ENCODE measurements at places on chromosomes 2 and 18.

GRCh38 chr2:174789001-174789400 lies 24.7 kb upstream of the CHRNA1 start:
- no peak for DNase-seq

- no peak for DNase-seq
These were observed 24.4 kb upstream of the TMEM182 start for GRCh38 chr2:102737431-102737830.

DNA sequence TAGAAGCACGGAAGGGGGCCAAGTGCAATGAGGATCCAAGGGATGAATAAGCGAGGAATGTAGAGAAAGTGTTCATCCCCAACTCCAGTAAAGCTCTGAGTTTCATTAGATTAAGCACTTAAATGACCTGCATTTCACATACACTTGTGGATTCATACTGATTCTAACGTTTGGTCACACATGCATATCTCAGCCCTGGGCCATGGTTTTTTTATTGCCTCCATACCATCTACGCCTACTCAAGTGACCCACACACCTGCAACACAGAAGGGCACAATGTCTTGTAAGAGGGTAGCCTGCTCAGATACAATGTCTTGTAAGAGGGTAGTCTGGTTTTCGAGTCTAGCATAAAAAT lies 566 bp upstream of the MRPS5 start:
- DNase-seq: no peak

GRCh38 chr2:28387082-28387960 lies 5.3 kb upstream of the FOSL2 start:
- DNase-seq: peak; percentile 64

GRCh38 chr2:171260471-171261424 lies 100.1 kb upstream of the TLK1 start:
- DNase-seq: no peak

DNA sequence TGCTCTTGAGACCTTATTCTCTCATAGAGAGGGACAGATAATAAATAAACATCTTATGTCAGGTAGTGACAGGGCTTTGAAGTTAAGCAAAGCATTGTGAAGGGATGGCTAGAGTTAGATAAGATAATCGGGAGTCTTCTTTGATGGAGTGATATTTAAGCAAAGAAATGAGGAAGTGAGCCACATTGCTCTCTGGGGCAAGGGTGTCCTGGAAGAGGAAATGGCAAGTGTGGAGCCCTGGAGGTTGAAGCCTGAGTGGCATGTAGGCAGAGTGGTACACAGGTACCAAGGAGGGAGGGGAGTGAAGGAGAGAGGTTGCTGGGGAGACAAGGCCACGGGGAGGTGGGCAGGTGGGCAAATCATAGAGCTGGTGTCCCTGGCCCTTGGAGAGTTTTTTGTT lies 110.2 kb downstream of the CTAGE1 start:
- no peak for DNase-seq

GRCh38 chr2:172993139-172993538 lies 82.5 kb upstream of the MAP3K20 start:
- no peak for DNase-seq

DNA sequence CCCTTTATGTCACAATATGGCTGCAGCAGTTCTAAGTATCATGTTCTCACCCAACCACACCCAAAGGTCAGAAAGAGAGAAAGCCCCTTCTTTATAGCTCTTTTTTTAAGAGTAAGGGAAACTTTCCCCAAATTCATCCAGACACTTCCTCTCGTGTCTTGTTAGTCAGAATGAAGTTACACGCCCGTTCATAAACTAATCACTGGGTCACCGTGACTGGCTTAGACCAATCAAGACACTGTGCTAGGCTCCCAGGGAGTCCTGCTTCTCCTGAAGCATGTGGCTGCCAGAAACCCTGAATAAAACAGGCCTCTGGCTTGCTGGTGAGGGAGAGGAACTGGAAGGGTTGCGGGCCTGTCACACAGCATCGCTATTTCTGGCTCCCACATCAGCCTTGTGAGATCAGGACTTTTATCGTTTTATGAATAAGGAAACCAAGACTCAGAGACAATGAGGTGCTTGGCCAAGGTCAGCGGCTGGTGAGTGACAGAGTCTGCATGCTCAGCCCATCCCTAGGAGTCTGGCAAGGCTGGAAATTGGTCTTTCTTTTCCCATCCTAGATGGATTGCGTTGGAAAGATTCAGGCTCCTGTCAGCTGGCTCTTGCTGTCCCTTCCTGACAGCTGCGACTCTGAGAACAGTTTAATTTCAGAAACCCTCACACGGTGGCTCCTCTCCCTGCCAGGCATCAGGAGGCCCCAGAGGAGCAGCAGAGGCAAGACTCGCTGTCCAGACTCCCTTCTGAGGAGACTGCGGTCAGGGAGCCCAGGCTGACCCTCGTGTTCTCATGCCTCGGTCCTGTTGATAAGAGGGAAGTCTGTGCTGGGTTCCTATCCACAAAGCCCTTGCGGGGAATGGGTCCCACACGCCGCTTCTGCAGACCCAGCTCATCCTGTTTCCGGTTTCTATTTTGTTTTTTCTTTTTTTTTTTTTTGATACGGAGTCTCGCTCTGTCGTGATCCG lies 104.5 kb upstream of the TAF1B start:
- DNase-seq: no peak

GRCh38 chr2:161825429-161825828 lies 201.2 kb downstream of the SLC4A10 start:
- no peak for DNase-seq

DNA sequence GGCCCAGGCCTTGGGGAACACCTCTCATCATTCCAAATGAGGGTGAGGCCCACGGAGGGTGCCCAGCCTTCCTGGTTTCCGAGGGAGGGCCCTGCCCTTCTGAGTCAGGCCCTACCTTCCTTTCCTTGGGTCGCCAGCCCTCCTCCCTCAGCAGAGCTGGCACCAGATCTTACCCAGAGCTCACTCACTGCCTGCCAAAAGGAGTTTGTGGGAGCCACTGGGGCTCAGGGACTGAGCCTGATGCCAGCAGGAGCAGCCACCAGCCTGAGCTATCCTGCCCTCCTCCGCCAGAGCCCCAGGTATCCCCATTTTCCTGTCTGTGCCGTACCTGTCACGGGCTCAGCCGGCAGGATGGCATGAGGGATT lies 64.1 kb downstream of the NRP2 start:
- DNase-seq: no peak

DNA sequence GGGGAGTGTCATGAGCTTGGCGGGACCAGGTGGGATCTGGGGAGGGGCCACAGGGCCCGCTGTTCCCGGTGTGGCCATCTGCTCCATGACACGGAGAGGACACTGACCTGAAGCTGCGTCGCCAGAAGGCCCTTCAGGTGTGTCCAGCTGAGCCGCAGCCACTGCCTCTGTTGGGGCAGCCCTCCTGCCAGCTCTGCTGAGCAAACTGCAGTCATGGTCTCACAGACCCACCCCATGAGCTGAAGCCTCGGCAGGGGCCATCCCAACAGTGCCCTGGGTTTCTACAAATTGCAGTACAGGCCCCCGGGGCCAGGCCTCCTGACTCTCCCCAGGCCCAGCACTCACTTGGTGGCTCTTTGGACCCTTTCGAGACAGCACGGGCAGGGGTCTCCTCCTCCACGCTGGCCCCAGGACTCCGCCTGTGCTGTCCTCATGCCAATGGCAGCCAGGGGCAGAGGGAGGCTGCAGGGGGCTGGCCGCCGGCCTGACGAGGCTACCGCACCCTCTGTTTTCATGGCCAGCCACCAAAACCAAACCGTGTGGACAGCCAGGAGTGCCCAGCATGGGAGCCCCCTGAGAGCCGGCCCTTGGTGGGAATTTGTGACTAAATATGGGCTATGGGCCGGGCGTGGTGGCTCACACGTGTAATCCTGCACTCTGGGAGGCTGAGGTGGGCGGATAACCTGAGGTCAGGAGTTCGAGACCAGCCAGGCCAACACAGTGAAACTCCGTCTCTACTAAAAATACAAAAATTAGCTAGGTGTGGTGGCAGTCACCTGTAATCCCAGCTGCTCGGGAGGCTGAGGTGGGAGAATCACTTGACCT lies 175.2 kb upstream of the SALL3 start:
- DNase-seq: no peak

- no peak for DNase-seq
These were observed 1043.9 kb upstream of the POU3F3 start for GRCh38 chr2:103809941-103810441.

- DNase-seq: peak; percentile 37
These were observed 111.4 kb downstream of the FEZ2 start for GRCh38 chr2:36486521-36487044.

GRCh38 chr2:174964404-174964803 lies 40.8 kb downstream of the CHN1 start:
- DNase-seq: no peak

DNA sequence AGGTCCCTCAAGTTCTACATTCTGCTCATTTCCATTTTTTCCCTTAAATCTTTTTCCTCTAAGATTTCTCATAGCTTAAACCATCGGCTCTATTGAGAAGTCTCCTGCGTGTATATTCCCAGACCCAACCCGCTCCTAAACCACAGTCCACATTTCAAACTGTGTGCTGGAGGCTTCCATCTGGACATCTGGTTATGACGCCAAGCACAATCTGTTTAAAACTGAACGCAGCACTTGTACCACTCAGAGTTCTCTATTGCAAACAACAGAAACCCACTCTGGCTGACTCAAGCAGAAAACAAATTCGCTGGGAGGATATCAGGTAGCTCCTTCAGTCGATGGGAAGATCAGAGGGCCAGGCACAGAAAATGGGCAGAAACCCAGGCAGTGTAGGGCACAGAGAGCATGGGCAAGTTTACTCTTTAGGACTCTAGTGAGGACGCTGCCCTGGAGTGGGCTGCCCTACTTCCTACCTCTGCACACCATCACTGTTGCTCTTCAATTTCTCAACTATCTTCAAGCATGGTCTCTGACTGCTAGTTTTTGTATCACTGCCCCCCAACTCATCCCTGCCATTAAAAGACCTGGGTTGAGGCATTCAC lies 5.6 kb upstream of the EML4 start:
- DNase-seq: no peak

GRCh38 chr2:230166557-230167170 lies 53.1 kb downstream of the SP110 start:
- no peak for DNase-seq

GRCh38 chr2:20467789-20468548 lies 21.1 kb downstream of the RHOB start:
- no peak for DNase-seq

- no peak for DNase-seq
These were observed 43.3 kb downstream of the OSBPL6 start for GRCh38 chr2:178237488-178238153.

DNA sequence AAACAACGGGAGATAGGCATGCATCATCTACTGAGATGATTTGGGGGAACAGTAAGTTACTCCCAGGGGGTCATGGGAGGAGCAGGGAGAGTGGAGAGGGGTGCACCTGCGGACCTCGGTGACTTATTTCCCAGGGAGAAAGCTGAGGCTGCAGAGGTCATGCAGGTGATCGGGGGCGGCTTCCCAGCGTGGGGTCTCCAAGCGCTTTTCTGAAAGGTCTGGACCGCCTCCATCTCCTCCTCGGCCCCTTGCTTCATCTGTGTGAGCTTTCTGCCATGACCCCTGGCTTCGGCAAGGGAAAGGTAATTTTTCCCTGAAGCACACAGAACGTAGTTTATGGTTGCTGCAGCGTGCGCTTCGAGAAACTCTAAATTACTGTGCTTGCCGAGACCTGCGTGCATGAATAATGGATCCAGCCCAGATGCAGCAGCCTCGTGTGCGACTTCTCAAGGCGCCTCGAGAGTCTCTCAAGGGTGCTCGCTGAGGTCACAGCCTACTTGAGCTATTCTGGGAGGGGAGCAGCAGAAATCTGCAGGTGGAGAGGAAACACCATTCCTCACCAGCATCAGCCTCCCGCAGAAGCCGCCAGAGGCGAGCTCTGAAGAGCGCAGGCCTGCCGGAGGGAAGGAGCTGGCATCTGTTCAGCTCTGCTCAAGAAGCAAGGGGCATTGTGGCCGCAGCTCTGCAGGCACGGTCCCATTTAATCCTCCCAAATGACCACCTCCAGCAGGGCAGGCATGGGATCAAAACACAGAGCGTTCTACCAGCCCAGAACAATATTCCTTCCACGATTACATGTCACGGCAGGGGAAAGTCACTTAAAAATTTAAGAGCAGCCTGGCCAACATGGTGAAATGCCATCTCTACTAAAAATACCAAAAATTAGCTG lies 308.4 kb upstream of the MYT1L start:
- DNase-seq: no peak

DNA sequence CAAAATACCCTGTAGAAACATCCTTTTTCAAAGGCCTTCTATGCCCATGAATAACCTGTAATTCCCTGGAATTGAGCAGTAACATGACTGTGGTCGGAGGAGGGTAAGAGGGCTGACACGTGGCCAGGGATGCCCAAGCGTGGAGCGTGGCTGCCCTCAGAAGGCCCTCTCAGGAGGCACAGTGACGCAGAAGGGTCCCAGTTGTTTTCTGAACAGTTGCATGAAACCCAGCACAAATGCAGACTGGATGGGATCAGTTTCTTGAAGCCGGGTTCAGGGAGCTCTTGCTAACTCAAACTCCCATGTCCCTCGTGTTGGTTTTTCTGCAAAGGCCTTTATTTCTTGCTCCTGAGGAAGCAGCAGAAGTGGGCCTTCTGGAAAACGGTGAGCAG lies 237.0 kb downstream of the ALPK2 start:
- DNase-seq: no peak

- DNase-seq: no peak
These were observed 13.5 kb downstream of the LTBP1 start for GRCh38 chr2:32960238-32960637.

- DNase-seq: peak; percentile 62
These were observed 336.3 kb downstream of the NYAP2 start for GRCh38 chr2:225735844-225736243.

DNA sequence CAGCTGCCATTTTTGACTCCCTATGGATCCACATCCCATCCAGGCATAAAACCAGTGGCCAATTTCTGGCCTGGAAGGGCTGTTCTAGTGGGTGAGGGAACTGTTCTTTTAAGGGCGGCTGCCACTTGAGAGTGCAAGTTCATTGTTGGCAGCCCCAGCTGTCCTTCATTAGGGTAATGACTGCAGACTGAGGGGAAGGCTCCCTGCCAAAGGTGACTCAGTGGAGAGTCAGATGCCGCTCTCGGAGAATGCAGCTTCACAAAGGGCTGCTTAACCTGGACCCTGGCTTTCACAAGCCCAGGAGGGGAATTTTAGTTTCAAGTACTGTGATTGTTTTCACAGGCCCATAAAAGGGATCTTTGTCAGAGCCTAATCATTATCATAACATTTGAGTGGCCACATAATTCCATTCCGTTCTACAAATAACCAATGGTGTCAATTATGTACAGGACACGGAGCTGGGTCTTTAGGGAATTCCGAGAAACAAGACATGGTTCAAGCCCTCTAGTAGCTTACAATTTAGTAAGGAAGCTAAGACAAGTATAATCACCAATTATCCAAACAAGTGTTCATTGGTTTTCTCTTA lies 235.7 kb downstream of the CDCA7 start:
- peak; percentile 38 for DNase-seq

GRCh38 chr2:210388148-210388547 lies 73.2 kb upstream of the MYL1 start:
- DNase-seq: no peak

All from HTR-8/SVneo (cell line).